ENCODE measurements at places on chromosomes 13 and 19. TPM values are rescaled to one million over a fixed set of nuclear protein-coding genes. Genes with fewer than 3 reads are reported as not detected.

- no peak for DNase-seq
Measured at GRCh38 chr19:18644196-18645034, 7.6 kb downstream of the KLHL26 start.

ZNF418 gene
- 3.2 TPM for total RNA-seq

DNA sequence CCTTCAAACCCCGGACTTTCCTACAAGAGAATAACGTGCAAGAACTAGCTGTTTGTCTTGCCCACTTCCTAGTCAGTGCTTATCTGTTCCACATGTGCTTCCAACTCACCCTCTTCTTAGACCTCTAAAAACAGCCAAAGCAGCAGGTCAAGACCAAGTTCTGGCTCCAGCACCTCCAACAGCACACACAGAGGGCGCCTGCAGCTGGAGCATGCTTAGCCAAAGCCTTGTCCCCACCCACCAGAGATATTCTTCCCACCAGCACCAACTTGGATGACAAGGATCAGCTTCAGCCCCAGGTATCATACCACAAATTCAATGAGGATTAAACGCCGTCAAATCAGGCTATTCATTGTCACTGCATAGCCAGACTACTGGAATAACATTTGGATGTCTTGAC, 17.9 kb downstream of the RCBTB1 start:
- DNase-seq, result no peak

- no peak for DNase-seq
Measured at GRCh38 chr19:35309481-35310279, 17.7 kb downstream of the MAG start.

DNA sequence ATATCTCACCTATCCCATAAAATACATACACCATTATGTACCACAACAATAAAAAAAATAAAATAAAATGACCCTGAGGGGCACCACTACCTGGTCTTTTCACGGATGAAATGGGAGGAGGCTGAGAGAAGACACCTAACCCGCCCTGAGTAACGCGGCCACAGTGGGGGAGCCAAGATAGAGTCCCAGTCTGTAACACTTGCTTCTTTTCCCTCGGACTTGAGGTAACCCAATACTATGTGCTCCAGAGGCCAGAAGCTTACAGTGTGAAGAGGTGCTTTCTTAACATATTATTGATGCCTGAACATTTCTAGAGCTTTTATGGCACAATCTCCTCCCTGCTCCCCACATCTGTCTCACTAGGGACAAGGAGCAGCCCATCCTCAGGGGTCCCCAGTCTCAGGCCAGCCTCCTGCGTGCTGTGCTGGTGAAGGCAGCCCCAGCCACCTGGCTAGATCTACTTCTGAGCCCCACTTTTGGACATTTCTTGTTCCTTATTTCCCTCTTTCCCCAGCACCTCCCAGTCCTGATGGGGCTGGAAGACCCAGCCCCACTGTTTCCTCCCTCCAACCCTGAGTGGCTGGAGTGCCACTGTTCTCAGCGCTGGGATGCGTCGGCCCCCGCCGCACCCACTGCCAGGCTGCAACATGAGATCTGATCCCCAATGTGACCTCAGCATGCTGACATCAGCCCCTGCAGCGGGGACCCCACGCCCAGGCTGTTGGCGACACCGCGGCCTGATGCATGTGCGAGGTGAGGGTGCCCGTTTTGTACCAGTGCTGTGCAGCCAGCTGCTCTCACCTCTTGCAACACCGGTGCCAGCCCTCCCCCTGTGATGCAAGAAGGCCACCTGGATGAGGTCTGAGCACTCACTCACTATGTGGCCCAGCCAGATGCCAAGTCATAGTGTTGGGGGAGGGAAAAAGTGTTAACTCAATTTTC, 143.3 kb downstream of the DCLK1 start:
- DNase-seq, result peak; percentile 64

THSD8 gene
- total RNA-seq, result not detected

- DNase-seq, result peak; percentile 49
Measured at GRCh38 chr13:20142023-20142926, 18.6 kb downstream of the GJA3 start.

DNA sequence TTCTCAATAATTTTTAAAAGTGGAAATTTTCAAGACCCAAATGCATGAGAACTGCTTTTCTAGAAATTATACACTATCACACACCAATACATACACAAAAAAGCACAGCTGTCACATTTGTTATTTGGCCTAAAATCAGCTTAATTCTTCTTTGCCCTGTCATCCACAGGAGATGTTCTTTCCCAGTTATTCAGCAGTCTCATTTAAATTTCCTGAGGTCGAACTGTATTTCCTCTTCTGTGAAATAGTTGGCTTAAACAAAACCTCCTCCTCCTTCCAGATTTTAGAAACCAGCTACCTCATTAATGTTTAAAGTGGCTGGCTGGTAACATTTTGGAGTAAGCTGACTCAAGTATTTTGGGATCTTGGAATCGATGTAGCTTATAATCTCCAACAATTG, 39.1 kb downstream of the SMAD9 start:
- DNase-seq, result no peak

- DNase-seq, result no peak
Measured at GRCh38 chr19:7869453-7869909, 4.7 kb downstream of the PRR36 start.
